ENCODE measurements at places on chromosomes 2 and 18.

- DNase-seq = no peak
Measured at GRCh38 chr2:120480346-120480902, 134.5 kb downstream of the INHBB start.

DNA sequence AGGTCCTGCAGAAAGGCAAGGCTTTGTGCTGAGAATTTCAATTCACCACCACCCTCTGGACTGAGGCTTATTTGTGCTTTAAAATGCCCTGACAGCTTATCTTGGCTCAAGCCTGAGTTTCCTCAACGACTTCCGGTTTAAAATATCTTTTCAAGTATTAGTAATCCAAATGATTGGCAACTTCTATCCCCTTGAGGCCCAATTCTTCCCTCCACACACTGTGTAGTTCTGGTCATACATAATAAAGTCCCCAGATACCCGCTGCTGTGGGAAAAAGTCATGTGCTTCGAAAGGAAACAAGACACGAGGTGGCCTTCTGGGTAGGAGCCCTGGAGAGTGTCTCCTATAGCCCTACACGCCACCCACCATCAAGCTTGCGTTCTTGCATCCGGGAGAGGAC lies 393.4 kb downstream of the ALK start:
- DNase-seq = no peak

DNA sequence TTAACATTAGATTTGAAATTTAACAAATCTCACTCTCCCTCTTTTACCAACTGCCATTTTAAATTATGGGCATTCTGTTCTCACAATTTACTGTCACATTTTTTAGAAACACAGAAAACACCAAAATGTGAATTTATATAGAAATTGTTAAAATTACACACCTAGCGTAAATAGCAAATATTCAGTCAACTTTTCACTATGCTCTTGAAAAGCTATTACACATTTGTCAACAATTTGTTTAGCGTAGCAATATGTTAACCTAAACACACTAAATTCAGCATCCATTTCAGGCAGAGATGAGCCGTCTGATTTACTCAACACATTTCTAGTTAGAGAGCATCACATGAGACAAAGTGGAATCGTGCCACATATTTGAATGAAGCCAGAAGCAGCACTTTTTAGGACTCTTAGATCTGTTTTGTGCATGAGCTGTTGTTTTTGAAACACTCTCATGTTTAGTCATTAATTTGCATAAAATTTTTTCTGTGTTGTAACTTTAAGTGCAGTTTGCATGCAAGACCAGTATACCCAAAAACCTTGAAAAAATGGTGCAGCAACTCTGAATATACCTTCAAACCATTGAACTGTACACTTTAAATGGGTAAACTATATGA lies 8.2 kb downstream of the TTC32 start:
- DNase-seq = no peak

- DNase-seq = no peak
Measured at GRCh38 chr2:49288902-49289700, 134.8 kb upstream of the FSHR start.

GRCh38 chr2:105180491-105180972 lies 61.0 kb upstream of the GPR45 start:
- no peak for DNase-seq

GRCh38 chr2:146572598-146572997 lies 1272.2 kb upstream of the ACVR2A start:
- no peak for DNase-seq

- DNase-seq = no peak
Measured at GRCh38 chr18:10205151-10205550, 249.3 kb upstream of the APCDD1 start.

DNA sequence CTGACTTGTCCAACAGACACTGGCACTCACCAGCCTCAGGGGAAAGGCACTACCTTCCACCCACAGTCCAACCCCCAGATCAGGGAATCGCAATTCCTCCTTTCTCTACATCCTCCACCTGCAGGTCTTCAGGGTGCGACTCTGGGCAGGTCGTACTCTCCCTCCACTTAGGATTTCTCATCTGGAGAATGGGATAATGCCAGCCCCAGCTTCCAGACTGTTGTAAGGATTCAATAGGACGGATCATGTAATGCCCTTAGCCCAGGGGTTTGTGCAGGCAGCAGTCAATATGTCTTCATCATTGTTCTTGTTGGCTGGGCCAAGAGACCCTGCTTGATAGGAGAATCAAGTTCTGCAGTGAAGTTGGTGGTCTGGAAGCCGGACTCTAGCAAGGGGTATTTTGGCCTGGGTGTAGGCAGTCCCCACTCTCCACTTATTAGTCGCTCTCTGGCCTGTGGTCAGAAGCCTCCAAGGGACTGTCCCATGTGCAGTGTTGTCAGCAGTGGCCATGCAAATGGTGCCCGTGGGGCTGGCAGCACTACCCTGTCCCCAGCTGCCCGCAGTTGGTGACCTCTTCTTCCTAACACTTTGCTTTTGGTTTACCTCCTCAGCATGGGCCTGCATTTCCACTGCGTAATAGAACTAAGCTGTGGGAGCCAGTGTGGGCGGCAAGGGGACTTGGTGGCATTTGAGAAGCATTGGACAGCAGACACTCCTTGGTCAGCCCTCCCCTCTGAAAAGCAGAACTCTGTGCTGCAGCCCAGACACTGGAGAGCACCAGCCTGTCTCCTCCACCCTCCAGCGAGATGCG lies 172.4 kb upstream of the HS6ST1 start:
- no peak for DNase-seq

DNA sequence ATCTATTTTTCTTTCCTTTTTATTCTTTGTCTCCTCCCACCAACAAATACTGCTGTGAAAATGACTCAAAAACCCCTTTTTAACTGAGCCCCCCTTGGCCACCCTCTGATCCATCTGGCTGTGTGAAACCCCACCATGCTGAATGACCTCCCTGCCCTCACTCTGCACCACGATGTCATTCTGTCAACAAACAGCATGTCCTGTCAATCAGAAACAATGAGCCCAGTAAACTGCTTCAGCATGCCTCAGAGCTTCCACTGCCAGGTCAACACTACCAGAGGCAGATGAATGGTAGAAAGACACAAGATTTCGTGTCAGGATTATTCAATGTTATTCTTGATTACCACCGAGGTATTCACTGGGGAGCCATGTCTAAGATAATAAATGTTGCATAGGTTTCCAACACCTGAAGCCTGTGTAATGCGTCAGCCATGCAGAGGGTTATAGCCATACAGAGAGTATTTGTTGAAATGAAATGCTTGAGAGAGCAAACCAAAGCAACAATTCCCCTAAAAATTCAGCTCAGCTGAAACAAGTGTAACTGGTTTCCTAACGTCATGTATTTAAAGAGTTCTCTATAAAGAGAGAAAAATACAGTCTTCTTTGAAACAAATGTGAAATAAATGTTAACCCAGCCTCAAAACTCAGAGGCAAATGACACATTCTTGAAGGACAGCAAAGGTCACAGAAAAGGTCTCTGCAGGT lies 76.7 kb downstream of the LRP2 start:
- no peak for DNase-seq

DNA sequence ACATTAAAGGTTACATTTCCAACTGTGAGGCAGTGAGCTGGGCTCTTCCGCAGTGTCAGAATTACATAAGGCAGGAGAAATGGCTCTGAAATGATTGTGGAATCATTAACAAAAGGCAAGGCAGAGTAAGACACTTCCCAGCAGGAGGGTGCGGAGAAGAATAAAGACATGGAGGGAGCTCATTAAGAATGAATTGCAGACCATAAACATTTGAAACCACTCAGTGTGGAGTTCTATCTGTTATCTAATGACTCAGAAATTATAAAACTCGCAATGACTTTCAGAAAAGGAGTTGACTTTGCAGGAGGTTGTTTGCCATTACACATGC lies 77.0 kb downstream of the SMIM21 start:
- no peak for DNase-seq

GRCh38 chr18:60113396-60113795 lies 213.6 kb downstream of the PMAIP1 start:
- DNase-seq = no peak

DNA sequence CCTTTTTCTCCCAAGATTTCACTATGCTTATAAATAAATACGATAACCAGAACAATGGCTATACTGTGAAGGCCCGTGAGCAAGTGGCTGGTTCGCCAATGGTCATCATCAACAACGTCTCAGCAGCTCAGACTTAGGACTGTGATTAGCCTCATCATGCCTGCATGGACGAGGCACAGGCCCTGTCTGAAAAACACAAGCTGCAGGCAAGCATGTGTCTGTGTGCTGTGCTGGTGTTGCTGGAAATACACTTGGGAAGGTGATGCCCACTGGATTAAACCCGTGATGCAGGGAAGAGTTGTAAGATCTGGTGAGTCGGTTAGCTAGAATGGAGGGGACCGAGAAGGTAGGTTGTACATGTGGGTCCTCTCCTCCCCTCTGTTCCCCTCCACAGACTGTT lies 111.5 kb upstream of the EPC2 start:
- DNase-seq = no peak

- DNase-seq = peak; percentile 72
Measured at GRCh38 chr2:174012347-174013314, 47.5 kb upstream of the SP3 start.

- DNase-seq = no peak
Measured at GRCh38 chr18:13726972-13727331, 479 bp downstream of the RNMT start.

DNA sequence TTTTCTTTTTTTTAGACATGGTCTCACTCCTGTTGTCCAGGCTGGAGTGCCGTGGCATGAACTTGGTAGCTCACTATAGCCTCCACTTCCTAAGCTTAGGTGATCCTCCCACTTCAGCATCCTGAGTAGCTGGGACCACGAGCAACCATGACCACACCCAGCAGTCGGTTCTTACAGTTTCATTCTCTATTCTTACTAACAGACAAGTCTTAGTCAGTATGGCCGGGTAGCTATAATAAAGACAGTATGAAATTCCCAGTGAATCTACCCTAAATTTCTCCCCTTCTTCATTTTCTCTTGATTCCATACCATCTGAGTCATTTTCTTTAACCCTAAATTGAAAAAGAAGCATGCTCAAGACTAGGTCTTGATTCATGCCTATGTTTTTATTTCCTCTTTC lies 775.3 kb upstream of the NRXN1 start:
- no peak for DNase-seq

DNA sequence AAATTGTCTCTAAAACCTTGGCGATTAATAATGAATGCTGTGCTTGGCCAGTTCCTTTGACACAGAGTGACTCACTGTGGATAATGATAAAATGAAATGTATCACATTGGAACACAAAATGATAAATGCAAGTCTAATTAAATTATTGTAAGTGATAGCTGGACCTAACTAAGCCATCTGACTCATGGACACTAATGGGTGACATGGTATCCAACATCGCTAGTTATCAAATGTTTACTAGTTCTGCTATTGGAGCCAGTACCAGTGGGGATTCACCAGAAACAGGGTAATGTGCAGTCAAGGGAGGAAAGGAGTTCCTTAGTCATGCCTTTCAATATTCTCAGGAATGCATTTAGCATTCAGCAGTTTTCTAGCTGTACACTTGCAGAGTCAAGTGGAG lies 736.3 kb upstream of the ACVR2A start:
- DNase-seq = no peak

DNA sequence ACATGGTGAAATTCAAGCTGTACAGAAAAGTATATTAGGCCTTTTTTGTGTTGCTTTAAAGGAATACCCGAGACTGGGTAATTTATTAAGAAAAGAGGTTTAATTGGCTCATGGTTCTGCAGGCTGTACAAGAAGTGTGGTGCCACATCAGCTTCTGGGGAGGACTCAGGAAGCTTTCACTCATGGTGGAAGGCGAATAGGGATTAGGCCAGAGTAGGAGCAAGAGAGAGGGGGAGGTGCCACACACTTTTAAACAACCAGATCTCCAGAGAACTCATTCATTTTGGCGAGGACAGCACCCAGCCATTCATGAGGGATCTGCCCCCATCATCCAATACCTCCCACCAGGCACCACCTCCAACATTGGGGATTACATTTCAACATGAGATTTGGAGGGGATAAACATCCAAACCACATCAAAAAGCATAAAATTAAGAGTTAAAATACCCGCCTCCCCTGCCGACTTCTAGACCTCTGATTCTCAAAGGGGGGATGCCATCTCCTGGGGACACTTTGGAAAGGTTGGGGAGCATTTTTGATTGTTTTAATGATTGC lies 15.1 kb upstream of the LIPG start:
- DNase-seq = no peak

DNA sequence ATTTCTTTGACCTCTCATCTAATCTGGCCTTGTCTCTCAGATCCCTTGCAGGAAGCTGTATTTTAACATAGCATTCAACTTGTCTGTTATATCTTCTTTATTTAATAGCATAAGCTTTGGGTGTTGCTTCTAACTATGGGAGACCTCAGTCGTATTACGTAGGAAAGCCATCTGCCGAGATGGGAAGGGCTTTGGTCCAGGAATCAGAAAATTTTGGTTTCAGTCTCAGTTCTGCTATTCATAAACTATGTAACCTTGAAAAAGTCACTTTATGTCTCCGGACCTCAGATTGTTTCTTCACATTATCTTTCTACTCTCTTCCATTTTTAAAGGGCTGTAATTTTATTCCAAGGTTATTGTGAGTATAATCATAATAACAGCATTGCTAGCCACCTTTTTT lies 297.7 kb downstream of the SATB2 start:
- DNase-seq = no peak

Measured in germinal center (tissue), 1 donor.